Inflammatory macrophage treated with lipopolysaccharide for 1 hour (primary cell): ENCODE measurements at places on chromosomes 5 and 9.

DNA sequence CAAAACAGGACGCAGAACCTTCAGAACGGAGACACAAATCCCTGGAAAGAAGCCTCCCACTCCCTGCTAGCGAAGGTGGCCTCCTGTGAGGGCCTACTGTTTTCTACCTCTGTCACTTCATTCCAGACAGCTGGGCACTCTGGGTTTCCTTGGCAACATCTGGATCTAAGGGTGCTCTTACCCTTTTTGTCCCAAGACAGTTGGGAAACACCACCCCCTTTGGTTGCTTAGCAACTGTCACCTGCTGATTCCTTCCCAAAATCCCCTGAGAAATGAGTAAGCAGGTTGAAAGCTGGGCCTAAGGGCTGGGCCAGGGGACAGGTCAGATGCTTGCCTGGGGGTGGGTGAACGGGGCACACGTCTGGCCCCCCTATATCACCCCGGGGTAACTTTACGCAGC is 29.4 kb downstream of the NANS start:
- DNase-seq, result no peak

GRCh38 chr5:116564756-116565490 is 9.7 kb downstream of the SEMA6A start:
- no peak for DNase-seq

DNA sequence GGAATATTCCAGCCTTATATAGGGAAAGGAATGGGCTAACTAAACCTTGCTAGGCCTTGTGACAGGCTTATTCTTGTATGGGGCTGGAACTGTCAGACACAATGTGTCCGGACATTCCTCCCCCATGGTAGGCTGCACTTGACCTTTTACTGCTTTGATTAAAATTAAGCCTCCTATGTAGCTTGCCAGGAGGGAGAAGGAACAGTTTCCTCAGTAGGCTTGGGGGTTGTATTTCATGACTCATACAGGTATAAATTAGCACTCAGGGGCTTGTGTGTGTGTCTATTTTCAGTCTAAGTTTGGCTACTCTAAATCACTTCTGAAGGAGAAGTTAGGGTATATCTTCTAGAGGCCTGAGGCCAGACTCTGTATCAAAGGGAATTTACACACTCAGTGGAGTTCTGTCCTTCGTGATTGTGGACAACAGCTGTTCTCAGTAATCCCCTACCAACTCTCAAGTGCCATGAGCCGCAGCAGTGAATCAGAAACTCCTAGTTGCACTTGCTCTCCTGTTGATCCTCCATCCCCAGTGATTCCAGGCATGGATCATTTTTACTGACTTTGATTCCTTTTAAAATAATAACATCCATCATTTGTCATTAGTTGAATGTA is 16.4 kb downstream of the ADAMTS16 start:
- no peak for DNase-seq

GRCh38 chr5:180690562-180690961 is 41.2 kb upstream of the FLT4 start:
- DNase-seq, result no peak

DNA sequence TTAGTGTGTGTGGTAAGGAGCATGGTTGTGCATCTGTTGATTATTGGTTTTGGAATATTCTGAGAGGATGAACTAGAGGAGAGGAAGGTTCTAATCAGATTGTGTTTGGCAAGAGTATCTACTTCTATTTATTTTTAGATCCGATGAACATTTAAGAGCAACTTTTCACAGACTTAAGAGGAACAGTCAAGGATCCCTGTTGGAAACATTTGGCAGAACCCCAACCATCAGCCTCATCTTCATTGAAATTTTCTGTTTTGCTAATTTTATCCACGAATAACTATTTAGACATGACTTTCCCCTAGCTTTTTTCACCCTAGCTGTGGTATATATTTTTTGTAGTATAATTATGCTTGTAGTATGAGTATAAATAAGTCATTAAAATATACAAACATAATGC is 868.5 kb downstream of the MAT2B start:
- no peak for DNase-seq

- no peak for DNase-seq
These were observed 39.2 kb downstream of the ADAMTS19 start for GRCh38 chr5:129499208-129499852.

DNA sequence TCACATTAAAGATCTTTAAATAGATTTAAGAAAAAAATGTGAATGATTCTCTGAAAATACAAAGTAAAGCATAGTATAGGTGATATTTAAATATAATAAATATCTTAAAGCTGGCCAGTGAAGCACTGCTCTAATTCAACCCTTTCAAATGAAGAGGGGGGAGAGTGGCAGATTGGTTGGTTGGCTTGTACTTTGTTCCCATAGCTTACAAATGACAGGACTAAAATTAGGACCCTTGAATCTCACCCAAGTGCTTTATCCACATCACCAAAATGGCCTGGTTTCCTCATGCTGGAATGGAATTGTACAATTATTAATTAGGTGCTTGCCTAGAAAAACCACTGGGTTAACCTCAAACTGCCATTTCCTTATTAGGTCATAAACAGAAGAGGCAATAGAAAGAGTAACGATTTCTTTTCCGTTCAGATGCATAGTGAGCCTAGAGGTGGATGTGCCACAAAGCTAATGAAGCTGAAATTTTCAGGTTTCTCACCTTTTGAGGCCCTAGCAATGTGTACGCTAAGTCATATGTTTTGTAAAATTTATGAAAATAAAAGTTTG is 354.5 kb upstream of the CDH6 start:
- no peak for DNase-seq

GRCh38 chr5:167652690-167653089 is 638.8 kb upstream of the WWC1 start:
- no peak for DNase-seq

- DNase-seq, result no peak
These were observed 210.6 kb upstream of the ZNF608 start for GRCh38 chr5:124957063-124957462.

GRCh38 chr5:34684281-34684979 is 28.3 kb downstream of the RAI14 start:
- DNase-seq, result no peak
